ENCODE measurements at places on chromosomes 2 and 18.

DNA sequence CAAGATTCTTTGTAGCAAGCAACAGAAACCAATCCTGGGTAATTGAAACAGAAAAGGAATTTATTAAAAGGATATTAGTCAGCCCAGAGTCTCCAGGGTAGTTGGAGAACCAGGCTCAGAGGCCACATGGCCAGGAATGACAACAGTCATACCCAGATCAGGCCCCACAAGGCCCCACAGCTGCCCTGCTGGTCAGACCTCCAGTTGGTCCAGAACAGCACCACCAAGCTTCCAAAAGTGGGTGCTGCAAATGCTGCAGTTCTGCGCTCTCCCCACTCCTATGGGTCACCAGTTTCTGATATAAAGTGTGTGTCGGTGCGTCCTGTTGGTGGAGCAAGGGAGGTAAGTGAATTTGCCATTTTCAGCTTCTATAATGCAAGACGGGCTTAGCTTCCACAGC is 29.9 kb downstream of the KLHL29 start:
- DNase-seq = no peak

GRCh38 chr2:108909275-108909823 is 79.7 kb downstream of the EDAR start:
- no peak for DNase-seq

- DNase-seq = peak; percentile 24
Measured at GRCh38 chr2:172931918-172932520, 143.6 kb upstream of the MAP3K20 start.

GRCh38 chr2:113822087-113822815 is 65.8 kb upstream of the SLC35F5 start:
- DNase-seq = no peak

DNA sequence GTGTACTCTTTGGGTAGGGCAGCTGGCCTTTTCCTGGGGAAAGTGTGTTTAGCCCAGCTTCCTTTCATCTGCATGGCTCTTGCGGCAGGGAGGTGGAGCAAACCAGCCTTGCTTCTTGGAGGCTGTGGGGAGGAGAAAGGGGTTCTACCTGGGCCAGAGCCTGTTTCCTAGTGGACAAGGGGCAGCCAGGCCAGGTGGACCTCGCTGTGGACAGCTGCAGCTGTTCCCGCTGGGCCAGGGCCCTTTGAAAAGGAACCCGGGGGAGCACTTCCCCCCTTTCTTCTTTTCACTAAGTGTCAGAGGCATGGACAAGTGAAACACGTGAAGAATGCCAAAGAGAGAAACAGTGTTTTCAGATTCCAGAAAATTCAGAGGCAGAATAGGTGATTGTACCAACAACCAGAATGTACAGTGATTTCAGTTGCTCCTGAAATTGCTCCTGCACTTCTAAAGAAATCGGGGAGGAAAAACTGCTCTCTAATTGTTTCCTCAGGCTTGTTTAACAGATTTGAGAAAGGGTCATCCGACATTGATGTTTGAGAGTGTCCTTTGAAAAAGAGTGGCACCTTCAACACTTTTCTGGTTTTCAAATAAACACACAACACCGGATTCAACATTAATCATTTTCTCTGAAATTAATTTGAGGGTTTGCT is 3.9 kb downstream of the GLI2 start:
- DNase-seq = no peak

DNA sequence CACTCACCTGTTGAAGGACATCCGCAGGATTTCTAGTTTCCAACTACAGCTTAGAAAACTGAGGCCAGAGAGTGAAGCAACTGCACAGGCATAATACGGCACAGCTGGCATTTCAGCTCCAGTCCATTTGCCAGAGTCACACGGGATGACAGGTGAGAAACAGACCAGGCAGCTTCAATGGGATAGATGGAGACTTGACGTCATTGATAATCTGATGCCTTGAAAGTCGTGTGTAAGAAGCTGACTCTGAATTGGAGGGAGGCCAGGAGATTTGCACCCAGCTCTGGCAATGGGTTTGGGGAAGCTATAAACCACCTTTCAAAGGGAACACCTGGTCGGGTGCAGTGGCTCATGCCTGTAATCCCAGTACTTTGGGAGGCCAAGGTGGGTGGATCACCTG is 12.4 kb upstream of the DNMT3A start:
- DNase-seq = no peak

DNA sequence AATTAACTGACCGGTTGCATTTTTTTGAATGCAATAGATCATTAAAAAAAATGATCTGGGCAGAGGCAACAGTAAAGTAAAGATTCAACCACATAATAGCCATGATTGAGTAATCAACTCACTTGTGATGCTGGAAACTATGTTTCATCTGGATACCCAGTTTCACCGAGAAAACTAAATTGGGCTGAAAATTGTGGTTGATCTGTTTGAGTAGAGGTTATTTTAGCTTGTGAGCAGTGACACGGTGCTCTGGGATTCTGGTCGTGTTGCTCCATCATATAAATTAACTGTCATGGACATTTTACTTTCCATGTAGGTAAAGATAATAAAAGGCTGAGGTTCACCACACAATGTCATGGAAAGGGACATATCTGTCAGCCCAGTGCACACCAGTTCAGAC is 58.7 kb downstream of the CD226 start:
- no peak for DNase-seq

DNA sequence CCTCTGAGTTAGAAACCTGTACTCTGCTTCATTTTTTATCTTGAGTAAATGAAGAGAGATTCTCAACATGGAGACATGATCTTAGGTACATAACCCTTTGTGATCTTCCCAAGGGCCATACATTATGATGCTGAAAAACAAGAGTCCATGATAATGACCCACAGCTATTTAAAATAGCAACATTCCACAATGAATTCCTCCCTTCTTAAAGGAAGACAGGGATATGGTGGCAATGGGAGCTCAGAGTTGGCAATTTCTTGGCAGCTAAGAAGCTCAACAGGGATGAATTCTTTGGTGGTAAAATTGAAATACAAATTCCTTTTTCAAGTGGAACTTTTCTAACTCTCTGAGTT is 638.5 kb downstream of the CNTNAP5 start:
- DNase-seq = no peak

DNA sequence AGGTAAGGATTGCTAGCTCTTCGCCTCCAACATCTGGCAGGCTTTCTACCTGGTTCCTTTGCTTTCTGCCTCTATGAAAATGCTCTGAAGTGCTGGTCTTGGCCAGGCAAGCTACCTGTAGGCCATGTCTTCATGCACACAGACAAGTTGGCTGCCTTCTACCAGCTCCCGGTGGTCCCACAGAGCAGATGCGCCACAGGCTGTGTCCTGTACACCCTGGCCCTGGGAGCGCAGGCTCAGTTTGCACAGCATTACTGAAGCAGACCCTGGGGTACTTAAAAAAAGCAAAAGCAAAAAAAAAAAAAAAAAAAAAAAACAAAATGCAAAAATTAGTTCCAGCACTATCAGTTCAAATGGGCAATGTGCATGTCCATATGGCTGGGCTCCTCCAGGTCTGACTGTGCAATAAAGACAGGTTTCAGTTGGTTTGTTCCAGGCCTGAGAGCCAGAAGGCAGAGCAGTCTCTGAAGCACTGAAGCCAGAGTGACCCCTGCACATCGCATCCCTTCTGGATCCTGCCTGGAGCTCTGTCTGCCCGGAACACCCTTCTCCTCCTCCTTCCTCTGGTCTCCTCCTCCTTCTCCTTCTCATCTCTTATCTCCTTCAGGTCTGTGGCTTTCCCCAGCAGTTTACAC is 288.0 kb upstream of the REV1 start:
- DNase-seq = no peak

All from stimulated activated CD4-positive, alpha-beta T cell treated with anti-CD3 and anti-CD28 coated beads, Interleukin-12 subunit alpha, Interleukin-12 subunit beta, amount 100 ng/mL, for 24 hours (primary cell).